ENCODE measurements at places on chromosomes 4 and X.
A peak's percentile ranks its signal among the peaks of the same experiment; 100 is the strongest.

DNA sequence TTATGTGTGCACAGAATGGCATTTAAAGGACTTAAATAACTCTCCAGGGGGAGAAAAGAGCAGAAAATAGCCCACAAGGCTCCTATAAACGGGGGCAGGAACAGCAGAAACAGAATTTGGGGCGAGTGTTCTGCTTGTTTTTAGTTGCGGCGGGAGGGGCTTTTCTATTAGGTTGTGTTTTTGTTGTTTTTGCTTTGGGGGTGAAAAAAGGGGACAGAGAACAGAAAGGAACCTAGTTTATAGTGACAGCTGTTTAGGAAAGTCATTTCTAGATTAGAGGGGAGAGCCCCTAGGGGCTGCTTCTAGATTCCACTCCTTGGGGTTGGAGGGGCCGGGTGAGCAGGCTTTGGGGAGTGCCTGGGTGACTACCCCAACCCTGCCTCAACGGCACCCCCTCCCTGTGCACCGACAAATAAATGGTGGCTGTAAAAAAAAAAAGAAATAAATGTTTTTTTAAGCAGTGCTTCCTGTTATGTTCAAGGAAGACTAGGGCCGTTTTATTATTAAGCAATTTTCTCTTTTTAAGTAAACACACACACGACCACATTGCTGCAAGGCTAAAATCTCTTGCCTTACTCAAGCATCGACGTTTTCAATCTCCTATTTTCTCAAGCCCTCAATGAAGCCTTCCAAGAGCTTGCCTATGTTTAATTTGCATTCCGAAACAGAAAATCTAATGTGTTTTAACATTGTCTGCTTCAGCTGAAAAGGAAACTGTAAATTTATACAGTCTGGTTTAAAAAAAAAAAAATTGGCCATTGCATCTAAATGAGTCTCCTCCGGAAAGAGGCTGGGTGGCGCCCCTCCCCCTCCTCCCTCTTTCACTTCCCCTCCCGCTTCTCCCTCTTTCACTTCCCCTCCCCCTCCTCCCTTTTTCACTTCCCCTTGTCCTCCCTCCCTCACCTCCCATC is 123.3 kb upstream of the TBL1X start:
- DNase-seq: peak; percentile 3

GRCh38 chrX:53584891-53585290 is 101.6 kb downstream of the HUWE1 start:
- DNase-seq: no peak

- DNase-seq: peak; percentile 54
These were observed 113.4 kb upstream of the FAM241A start for GRCh38 chr4:112031712-112032328.

DNA sequence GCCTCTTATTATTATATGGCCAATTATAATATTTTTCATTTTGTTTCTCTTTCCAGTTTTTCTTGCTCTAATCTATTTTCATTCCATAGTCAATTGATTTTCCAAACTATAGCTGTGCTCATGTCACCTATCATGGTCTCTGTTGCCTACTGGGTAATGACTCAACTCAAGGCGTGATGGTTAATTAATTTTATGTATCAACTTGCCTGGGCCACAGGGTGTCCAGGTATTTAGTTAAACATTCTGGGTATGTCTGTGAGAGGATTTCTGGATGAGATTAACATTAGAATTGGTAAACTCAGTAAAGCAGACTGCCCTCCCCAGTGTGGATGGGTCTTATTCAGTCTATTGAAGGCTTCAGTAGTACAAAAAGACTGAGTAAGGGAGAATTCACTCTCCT is 9.9 kb downstream of the FHIP1A start:
- DNase-seq: no peak

All from neuronal stem cell (in vitro differentiated cells).